ENCODE measurements at places on chromosomes 11 and 22.

DNA sequence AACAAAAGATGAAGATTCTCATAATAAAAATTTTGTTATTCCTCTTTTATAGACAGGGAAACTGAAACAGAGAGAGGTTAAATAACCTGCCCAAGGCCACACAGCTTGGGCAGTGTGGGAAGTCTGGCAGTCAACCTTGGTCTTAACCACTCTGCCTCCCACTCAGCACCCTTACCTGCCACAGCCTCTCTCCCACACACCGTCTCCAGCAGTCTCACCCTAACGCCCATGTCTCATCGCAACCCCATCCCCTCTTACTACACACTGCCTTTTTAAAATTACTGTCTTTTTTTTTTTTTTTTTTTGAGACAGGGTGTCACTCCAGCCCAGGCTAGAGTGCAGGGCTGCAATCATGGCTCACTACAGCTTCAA lies 25.0 kb downstream of the ARRB1 start:
- no peak for DNase-seq

GRCh38 chr22:30309951-30310741 lies 16.6 kb downstream of the TBC1D10A start:
- no peak for DNase-seq

DNA sequence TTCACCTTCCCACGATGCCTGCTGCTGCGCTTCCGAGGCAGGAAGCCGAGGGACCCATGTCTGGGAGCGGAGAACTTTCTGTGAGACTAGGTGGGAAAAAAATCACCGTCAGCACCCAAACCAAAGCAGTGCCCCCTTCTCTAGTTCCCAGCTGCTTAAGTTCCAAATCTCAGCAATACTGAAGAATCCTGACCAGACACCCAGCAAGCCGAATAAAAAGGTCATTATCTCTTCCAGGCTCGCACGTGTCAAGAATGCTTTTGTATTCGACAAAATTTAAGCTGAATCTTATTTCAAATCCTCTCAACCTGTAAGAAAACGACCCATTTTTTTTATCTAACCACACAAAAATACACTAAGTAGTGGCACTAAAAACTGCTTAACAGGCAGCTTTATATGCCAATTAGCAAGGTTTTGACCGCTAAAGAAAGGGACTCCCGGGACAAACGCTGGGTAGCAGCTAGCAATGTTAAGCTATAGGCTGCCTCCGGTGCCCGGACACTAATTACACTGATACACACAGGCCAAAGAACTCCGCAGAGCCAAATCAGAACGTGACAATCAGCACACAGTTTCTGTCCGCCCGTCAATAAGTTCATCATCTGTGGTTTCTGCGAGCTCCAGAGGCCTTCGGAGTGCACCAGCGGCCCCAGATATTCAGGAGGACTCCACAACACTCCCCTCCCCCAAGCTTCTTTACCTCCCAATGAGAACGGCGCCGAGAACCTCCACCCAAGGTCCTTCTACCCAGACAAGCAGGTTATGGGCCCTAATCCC lies 728 bp downstream of the RPL3 start:
- DNase-seq = no peak

- no peak for DNase-seq
These were observed at the start of gene OR2AG2 for GRCh38 chr11:6771926-6772893. Gene OR2AG2 (minus strand): TSS chr11:6771976. CDS start chr11:6768957, 3,019 bp downstream.

DNA sequence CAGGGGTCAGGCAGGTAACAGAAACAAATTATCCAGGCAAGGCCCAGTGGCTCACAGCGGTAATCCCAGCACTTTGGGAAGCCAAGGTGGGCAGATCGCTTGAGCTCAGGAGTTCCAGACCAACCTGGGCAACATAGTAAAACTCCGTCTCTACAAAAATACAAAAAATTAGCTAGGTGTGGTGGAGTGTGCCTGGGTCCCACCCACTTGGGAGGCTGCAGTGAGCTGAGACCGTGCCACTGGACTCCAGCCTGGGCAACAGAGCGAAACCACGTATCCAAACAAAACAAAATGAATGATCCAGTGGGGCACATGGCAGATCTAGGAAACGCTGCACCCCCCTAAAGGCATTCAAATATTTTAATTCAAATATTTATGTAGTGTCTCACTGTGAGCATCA lies 9.9 kb downstream of the NUMA1 start:
- no peak for DNase-seq
